ENCODE measurements at places on chromosomes 11 and 22. TPM values are rescaled to one million over a fixed set of nuclear protein-coding genes. Genes with fewer than 3 reads are reported as not detected.

Gene KCNK7
- 0.27 TPM for total RNA-seq

Gene DERL3
- total RNA-seq, result 1.9 TPM

Gene MED15
- total RNA-seq, result 49.3 TPM

- no peak for DNase-seq
Observed at GRCh38 chr22:37290737-37291136, 8.4 kb downstream of the CYTH4 start.

Gene OR51F1
- not detected for total RNA-seq

Gene PATE2
- not detected for total RNA-seq

GRCh38 chr22:47228767-47229166 lies 466.3 kb downstream of the TBC1D22A start:
- no peak for DNase-seq

Measured in foreskin keratinocyte (primary cell).